ENCODE measurements at places on chromosomes 12 and 14. TPM values are rescaled to one million over a fixed set of nuclear protein-coding genes. Genes with fewer than 3 reads are reported as not detected.

DNA sequence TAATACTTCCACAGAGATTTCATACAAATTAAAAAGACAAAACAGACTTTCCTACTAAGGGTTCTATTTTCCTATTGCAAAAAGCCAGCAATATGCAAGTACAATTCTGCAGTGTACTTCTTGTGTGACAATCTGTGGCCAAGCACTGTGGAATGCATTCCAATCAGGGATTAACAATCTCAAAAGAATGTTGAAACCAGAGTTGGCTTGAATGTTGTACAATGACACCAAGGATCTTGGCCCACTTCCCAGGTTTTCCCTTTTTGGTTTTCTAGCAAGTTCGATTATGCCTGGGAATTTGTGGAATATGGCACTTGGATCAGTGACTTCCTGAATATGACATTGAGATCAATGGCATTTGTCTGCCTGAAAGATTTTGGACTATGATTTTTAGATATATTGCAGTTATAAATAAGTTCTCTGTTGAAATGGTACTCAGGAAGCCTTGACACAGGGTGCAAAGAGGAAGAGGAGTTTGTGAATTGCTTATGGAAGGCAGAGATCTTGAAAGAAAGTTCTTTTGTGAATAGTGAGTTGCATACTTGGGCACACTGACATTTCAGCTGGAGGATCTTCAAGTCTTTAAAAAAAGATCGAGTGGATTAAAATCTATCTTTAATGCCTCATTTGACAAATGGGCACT is 81.4 kb upstream of the FERMT2 start:
- DNase-seq: no peak

DNA sequence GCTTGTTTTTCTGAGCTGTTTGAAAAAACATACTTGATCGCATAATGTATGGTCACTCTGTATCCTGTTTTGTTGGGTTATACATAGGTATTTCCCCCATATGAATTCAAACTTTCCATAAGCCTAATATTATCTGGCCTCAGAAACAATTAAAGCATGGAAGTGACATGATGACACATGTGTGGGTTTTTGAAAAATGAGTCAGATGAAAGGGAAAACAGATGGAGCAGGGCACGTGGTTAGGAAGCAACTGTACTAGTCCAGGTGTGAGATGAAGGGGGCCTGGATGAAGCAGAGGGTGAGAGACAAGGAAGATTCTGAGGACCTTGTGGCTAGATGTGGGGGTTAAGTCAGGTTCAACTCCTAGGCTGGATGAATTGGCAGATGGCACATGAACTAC is 92.7 kb upstream of the DNM1L start:
- DNase-seq: no peak

DNA sequence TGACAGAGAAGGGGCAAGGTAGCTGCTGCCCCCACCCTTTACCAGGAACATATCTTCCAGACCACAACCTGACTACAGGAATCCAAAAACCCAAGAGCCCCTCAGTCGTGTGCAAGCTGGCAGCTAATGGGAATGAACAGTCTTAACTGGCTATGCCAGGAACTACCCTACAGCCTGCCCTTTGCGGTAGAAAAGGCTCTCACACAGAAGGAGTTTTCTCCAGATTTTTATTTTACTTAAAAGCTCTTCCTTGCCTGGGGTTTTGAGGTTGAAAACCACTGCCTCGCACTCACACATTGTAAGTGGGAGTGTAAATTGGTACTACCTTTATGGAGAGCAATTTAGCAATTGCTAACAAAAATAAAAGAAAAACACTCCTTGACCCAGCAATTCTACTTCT is 28.3 kb downstream of the PITPNM2 start:
- no peak for DNase-seq

DNA sequence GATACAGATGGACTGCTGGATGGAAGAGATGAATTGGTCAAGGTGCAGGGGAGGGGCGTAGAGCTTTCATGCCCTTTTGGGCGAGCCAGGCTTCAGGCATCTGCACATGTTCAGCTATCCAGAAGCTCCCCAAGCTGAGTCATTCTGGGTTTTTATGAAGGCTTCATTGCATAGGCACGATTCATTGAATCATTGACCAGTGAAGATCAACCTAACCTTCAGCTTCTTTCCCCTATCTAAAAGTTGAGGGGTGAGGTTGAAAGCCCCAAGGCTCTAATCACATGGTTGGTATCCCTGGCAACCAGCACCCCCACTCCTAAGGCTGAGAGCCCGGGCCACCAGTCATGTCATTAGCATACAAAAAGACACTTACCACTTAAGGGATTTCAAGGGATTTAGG is 36.3 kb downstream of the RPS29 start:
- DNase-seq: no peak

DNA sequence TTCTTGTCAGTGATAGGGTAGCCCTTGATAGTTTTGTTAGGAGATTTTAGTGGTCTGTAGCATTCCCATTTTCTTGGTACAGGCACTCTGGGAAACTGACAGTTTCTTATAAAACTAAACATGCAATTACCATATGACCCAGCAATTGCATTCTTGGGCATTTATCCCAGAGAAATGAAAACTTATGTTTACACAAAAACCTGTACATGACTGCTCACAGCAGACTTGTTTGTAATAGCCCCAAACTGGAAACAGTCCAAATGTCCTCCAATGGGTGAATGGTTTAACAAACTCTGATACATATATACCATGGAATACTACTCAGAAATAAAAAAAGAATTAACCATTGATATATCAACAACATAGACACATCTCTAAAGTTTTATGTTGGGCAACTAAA is 75.5 kb downstream of the BORCS5 start:
- DNase-seq: no peak

- no peak for DNase-seq
Observed at GRCh38 chr12:77225373-77225772, 160.0 kb upstream of the E2F7 start.

DNA sequence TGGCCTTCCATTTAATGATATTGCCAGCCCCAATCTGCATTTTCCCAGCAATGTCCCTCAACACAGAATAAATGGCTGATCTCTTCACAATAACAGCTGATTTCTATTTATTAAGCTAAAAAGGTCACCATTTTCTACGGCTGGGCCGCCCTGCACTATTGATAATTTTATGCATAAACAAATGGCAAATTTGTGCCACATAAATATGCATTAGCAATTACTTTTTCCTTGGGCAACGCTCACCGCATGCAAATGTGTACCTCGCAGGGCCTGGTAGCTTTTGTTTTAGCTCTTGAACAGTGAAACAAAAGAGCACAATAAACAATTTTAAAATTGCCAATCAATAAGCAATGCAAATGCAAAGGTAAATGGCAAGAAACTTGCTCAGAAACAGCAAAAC is 331.9 kb upstream of the SOX5 start:
- DNase-seq: no peak

- DNase-seq: no peak
Observed at GRCh38 chr14:59687663-59688062, 111.1 kb upstream of the CCDC175 start.

GRCh38 chr12:26798023-26798422 is 35.0 kb downstream of the ITPR2 start:
- no peak for DNase-seq

BTBD6 gene
- 45.4 TPM for total RNA-seq

MYRFL gene
- total RNA-seq: 0.78 TPM

CFL2 gene
- 56.8 TPM for total RNA-seq

PPP1R1A gene
- total RNA-seq: 6.7 TPM

PTPRO gene
- 157 TPM for total RNA-seq

TROAP gene
- 1.2 TPM for total RNA-seq
